ENCODE measurements at places on chromosomes 1 and 21.

- no peak for DNase-seq
Measured at GRCh38 chr1:163063143-163063542, 6.0 kb upstream of the RGS4 start.

- no peak for DNase-seq
Measured at GRCh38 chr1:31529999-31530684, 46.2 kb upstream of the TINAGL1 start.

DNA sequence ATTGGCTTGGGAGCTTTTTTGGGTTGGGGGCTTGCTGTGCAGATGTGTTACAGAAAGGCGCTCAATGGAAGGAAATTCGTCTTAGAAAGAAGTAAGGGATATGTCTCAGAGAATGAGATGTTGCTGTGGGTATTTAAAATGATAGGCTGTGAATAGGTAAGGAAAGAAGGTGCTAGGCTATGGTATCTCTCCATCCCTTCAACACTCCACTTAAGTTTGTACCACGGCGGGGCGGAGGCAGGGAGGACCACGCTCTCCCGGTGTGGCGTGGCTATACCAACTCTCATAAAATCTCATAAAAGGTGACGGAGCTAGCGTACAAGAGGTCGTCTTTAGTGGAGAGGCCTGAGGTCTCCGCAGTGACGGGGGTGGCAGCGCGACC, 305 bp upstream of the RPS6KC1 start:
- no peak for DNase-seq

GRCh38 chr1:237851210-237851845, 39.4 kb downstream of the ZP4 start:
- DNase-seq = peak; percentile 6

GRCh38 chr1:34353409-34353808, 176.7 kb downstream of the C1orf94 start:
- no peak for DNase-seq
